ENCODE measurements at places on chromosomes 5 and 9. TPM values are rescaled to one million over a fixed set of nuclear protein-coding genes. Genes with fewer than 3 reads are reported as not detected.

- no peak for DNase-seq
- H3K4me3 ChIP-seq, result no peak overlapping the region
- no peaks in the 10 kb centered on the region for H3K36me3 ChIP-seq
- H3K27me3 ChIP-seq, result no peaks in the 10 kb centered on the region
- H3K4me1 ChIP-seq, result peaks cover 21% of the 10 kb centered on the region
- no peak overlapping the region for H3K27ac ChIP-seq
These were observed 3.3 kb downstream of the EBF1 start for GRCh38 chr5:159096243-159096923.

PDCD1LG2 gene
- 1.2 TPM for total RNA-seq

DNA sequence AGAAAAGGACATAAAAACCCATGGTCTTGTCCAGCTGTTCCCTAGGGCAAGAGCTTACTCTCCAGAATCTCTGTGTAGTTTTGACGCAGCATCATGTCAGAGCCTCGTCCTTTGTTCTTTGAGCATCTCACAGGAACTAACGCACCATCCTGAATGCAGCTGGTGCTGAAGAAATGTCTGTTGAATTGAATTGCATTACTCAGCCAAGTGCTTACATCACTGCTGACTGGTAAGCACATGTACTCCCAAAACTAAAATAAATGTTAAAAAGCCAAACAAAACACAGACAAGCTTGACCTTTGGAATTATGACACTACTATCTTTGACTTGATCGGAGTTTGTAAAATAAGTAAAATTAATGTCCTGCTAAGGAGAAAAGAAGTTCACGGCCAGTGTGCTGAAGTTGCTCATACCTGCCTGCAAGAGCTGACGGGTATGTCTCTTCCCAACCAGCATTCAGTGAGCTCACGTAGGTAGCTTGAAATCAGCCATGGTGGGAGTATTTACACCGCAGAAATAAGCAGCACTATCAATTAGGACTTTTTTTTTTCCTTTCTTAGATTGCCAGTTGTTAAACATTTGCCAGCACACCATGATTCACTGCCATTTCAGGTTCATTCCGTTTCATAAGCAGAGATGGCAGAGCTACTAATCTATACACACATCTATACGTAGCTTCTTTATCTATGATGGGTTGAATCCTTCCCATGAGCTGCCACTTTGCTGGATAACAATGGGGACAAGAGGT is 310.6 kb upstream of the MSX2 start:
- no peaks in the 10 kb centered on the region for H3K36me3 ChIP-seq
- H3K27ac ChIP-seq, result no peak overlapping the region
- peaks cover 10% of the 10 kb centered on the region for H3K27me3 ChIP-seq
- no peak for DNase-seq

- H3K36me3 ChIP-seq, result no peaks in the 10 kb centered on the region
- H3K27me3 ChIP-seq, result no peaks in the 10 kb centered on the region
- H3K4me3 ChIP-seq, result no peak overlapping the region
- no peaks in the 10 kb centered on the region for H3K4me1 ChIP-seq
- no peak for DNase-seq
- H3K27ac ChIP-seq, result no peak overlapping the region
These were observed 79.1 kb upstream of the ADAMTSL1 start for GRCh38 chr9:18394847-18395351.

PPP3R2 gene
- not detected for total RNA-seq

DNA sequence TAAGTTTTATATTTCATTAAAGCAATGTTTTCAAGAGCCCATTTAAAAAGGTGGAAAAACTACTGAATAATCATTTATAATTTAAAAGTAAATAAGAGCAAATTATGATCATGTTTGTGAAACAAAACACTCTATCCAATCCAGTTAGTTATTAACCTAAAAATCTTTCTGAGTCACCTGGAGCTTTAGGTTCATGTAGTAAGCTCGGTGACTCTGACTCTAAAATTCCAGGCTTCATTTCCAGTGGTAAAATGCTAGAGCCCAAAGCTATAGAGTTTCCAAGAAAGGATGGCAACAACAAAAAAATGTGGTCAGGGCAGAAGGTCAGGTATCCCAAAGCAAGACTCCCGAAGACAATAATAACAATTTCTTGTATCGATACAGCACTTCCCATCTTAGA is 76.1 kb upstream of the SPOCK1 start:
- H3K27me3 ChIP-seq, result no peaks in the 10 kb centered on the region
- no peak overlapping the region for H3K27ac ChIP-seq

DNA sequence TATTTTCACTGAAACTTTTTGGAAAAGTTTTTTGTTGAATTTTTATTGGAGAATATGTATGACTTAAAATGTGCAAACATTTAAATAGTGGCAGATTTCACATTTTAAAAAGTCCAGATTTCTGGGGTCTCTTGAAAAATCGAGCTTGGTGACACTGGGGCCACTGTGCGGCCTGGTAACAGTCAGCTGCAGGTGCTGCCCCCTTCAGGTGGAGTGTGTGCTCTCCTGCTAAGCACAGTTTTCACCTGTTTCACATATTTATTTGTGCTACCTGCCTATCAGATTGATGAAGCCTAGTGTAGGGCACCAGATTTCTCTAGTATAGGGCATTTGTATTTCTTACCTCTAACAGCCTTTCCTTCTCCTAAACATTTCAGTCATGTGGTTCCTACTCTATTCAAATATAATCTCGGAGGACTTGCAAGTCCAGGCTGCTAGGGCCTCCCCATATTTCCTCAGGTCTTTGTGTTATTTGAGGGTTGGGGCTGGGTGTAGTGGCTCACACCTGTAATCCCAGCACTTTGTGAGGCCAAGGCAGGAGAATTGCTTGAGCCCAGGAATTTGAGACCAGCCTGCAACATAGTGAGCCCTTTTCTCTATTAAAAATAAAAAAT is 95.8 kb upstream of the KLF9 start:
- H3K4me3 ChIP-seq, result no peak overlapping the region
- DNase-seq, result peak; percentile 57
- no peak overlapping the region for H3K27ac ChIP-seq

GRCh38 chr5:137218471-137218870 is 280.7 kb downstream of the SPOCK1 start:
- no peaks in the 10 kb centered on the region for H3K36me3 ChIP-seq
- no peak overlapping the region for H3K27ac ChIP-seq
- H3K4me3 ChIP-seq, result no peak overlapping the region

- peak overlapping the region; percentile 82 for H3K27ac ChIP-seq
- H3K27me3 ChIP-seq, result no peaks in the 10 kb centered on the region
- H3K4me1 ChIP-seq, result peaks cover 5% of the 10 kb centered on the region
- H3K36me3 ChIP-seq, result peaks cover 4% of the 10 kb centered on the region
- H3K4me3 ChIP-seq, result no peak overlapping the region
- DNase-seq, result no peak
These were observed 68.9 kb downstream of the COL27A1 start for GRCh38 chr9:114224247-114224610.

DNA sequence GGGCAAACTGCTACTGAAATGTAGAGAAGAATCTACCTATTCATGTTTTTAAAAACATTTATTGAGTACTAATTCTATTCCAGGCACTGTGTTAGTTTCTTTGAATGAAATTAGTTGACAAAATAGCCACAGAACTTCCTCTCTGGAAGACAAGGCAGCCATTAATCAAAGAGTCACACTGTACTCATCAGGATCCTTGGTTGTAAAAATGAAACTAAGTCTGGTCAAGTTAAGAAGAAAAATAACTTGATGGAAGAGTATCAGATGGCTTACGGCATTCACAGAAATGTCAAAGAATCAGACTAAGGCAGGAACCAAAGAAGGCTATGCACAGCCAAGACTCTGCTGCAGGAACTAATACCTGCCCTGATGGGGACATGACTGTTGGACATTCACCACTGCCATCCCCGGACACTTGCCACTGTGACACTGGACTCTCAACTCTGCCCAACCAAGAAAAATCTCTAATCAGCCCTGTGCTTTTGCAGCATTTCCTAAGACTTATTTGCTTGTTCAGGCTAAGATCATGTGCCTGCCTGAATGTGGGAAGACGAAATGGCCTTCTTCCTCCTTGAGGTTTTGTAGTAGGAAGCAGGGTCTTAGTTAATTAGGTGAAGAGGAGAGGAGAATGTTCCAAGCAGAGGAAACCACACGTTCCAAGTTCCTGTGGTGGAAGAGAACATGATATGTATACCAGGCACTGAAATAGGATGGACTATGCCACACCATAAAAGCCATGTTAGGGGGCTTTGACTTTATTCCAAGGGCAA is 23.3 kb upstream of the NDUFB6 start:
- H3K4me3 ChIP-seq, result no peak overlapping the region
- H3K4me1 ChIP-seq, result no peaks in the 10 kb centered on the region
- H3K27me3 ChIP-seq, result no peaks in the 10 kb centered on the region
- no peak overlapping the region for H3K27ac ChIP-seq

All from liver (tissue), 10 donors.